Thoracic aorta (tissue), 2 donors: ENCODE measurements at places on chromosomes 3 and 15. TPM values are rescaled to one million over a fixed set of nuclear protein-coding genes. Genes with fewer than 3 reads are reported as not detected.

GRCh38 chr3:178989821-178990220 lies 81.8 kb downstream of the ZMAT3 start:
- DNase-seq = no peak
- H3K27ac ChIP-seq = no peak overlapping the region
- H3K4me3 ChIP-seq = no peak overlapping the region

- no peaks in the 10 kb centered on the region for H3K36me3 ChIP-seq
- no peak overlapping the region for H3K27ac ChIP-seq
- H3K27me3 ChIP-seq = no peaks in the 10 kb centered on the region
- DNase-seq = no peak
Measured at GRCh38 chr15:61088675-61089074, 140.4 kb downstream of the RORA start.

DNA sequence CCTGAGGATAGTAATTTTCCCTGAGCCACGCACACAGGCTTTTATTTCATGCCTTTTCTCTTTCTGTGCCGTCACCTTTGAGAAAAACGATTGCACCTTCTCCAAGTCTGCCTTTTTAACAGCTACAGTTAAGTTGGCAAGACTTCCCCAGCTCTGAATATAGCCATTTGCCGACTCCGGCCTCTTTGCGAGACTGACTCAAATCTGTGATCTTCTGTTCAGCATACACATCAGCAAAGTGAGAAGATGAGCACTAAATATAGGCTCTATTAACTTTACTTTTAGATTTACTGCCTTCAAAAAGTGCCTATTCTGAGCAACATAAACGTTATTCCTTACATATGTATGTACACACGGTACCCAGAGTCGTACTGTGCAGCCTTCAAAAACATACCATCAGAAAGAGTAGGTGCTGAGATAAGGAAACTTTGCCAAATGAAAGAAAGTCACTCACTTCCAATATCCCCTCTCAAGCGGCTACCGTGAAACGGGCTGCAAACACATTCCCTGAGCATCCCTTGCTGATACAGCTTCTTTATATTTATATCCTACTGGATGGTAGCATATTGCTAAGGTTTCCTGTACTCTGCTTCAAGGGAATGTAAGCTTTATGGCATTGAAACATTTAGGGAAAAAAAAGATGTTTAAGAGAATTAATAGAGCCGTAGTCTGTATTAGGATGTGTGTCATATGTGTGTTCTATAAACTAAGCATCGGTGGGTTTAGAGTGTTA lies 283.3 kb upstream of the TPRG1 start:
- peaks cover 37% of the 10 kb centered on the region for H3K4me1 ChIP-seq
- H3K27me3 ChIP-seq = no peaks in the 10 kb centered on the region
- H3K27ac ChIP-seq = peak overlapping the region; percentile 86
- peak overlapping the region; percentile 29 for H3K4me3 ChIP-seq

DNA sequence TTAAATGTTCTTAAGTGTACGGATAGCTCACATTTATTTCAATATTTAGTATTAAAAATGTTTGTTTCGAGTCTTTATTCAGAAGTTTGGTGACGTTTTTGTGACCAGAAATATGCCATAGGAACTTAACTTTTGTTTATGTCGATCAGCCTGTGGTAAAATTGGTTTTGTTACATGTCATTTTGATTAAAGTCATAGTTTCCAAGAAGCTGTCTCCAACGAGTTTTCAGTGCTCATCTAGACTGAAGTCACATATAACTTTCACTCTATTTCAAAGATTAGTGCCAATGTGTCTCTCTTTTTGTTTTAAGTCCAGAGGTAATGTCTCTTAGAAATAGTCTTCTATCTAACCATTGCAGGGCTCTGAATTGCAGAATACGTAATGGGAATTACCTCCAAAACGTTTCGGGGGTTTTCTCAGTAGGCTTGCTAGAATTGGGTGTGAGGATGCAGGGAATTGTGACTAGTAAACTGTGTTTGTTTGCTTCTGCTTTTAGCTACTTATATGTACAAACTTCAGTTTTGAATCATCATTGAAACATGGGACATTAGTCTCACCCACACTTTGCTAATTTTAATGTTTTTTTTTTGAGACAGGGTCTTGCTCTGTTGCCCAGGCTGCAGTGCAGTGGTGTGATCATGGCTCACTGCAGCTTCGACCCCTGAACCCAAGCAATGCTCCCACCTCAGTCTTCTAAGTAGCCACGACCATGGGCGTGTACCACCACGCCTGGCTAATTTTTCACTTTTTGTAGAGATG lies 3.0 kb downstream of the BUB1B start:
- no peak overlapping the region for H3K4me3 ChIP-seq
- H3K36me3 ChIP-seq = no peaks in the 10 kb centered on the region
- no peak overlapping the region for H3K27ac ChIP-seq
- no peak for DNase-seq
- peaks cover 5% of the 10 kb centered on the region for H3K4me1 ChIP-seq
- no peaks in the 10 kb centered on the region for H3K27me3 ChIP-seq

- DNase-seq = no peak
- H3K4me1 ChIP-seq = no peaks in the 10 kb centered on the region
- H3K27ac ChIP-seq = no peak overlapping the region
- peaks cover 34% of the 10 kb centered on the region for H3K36me3 ChIP-seq
- no peak overlapping the region for H3K4me3 ChIP-seq
- no peaks in the 10 kb centered on the region for H3K27me3 ChIP-seq
Measured at GRCh38 chr3:196050597-196050996, 31.3 kb downstream of the TFRC start.

DNA sequence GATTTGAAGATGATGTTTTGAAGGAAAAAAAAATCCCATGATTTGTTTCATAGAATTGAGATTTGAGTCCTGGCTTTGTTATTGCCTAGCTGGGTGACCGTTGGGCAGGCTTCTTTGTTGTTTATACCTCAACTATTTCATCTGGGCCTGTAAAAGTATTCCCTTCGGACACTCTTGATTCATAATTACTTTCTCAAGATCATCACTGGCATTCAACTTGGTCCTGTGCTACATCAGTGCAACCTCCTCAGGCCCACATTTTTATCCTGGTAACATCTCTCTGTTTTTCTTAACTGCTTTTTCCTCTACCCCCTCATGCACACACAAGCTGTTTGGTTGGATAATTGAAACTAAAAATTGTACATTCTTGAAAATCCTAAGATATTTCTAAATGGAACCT lies 67.5 kb upstream of the P3H2 start:
- peaks cover 12% of the 10 kb centered on the region for H3K4me1 ChIP-seq
- no peaks in the 10 kb centered on the region for H3K27me3 ChIP-seq
- no peaks in the 10 kb centered on the region for H3K36me3 ChIP-seq

DNA sequence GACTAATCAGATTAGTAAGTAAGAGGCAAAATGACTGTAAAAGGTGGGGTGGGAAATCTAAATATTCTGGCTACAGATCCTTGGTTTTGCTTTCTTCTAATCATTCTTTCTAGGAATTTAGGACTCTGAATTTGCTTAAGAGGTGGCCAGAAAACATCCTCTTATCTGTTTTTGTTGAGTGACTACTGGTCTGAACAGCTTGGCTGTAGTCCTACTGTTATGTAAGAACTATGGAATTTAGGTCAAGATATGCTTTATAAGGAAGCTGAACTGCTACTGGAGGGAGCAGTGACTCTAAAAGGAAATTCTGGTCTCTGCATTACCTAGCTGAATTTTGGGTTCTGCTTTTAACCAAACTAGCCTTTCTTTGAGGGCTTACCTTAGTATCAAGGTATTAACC lies 33.5 kb upstream of the CSPG5 start:
- H3K27ac ChIP-seq = peak overlapping the region; percentile 20
- H3K36me3 ChIP-seq = peaks cover 7% of the 10 kb centered on the region
- no peaks in the 10 kb centered on the region for H3K27me3 ChIP-seq
- no peak for DNase-seq
- H3K4me3 ChIP-seq = no peak overlapping the region

DNA sequence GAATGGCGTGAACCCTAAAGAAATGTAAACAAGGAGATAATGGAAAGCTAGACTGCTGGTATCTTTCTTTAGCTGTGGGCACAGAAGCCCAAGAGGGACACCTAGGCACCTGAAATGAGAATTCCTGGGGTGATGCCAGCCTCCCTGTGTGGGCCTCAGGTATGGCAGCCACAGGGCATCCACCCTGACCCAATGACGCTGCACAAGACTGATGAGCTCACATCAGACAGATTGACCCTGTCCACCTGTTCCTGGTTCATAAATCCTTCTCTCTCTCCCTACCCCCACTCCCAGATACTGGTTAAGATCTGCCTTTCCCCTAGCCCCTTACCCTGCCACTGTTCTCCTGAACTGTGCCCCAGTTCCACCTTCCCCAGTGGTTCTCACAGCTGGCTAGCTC lies 1.5 kb downstream of the GLB1 start:
- peak overlapping the region; percentile 92 for H3K4me3 ChIP-seq
- peaks cover 18% of the 10 kb centered on the region for H3K36me3 ChIP-seq
- no peaks in the 10 kb centered on the region for H3K27me3 ChIP-seq

GRCh38 chr3:17153209-17153608 lies 268.5 kb downstream of the PLCL2 start:
- no peaks in the 10 kb centered on the region for H3K27me3 ChIP-seq
- H3K27ac ChIP-seq = no peak overlapping the region
- peaks cover 17% of the 10 kb centered on the region for H3K4me1 ChIP-seq
- H3K36me3 ChIP-seq = peaks cover 14% of the 10 kb centered on the region

DNA sequence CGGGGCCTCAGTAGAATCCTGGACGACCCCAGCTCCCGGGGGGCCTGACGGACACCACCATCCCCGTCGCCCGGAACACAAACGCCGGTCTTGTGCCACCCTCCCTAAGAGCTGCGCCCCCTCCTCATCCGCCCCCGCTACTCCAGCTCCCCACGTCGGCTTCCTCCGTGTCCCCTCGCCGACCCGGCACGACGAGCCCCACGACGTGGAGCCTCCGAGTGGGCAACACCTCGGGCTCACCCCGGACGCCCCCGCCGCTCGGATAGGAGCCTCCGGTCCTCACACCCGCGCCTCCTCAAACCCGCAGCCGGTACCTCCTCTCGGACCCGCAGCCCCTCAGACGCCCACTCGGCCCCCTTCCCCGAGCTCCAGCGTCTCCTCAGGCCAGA lies 525 bp downstream of the NPTN start:
- H3K27me3 ChIP-seq = no peaks in the 10 kb centered on the region
- H3K36me3 ChIP-seq = no peaks in the 10 kb centered on the region
- no peak for DNase-seq
- peak overlapping the region; percentile 87 for H3K4me3 ChIP-seq

GRCh38 chr3:82354228-82354627 lies 592.8 kb upstream of the GBE1 start:
- H3K27ac ChIP-seq = no peak overlapping the region
- DNase-seq = no peak
- no peaks in the 10 kb centered on the region for H3K27me3 ChIP-seq

DNA sequence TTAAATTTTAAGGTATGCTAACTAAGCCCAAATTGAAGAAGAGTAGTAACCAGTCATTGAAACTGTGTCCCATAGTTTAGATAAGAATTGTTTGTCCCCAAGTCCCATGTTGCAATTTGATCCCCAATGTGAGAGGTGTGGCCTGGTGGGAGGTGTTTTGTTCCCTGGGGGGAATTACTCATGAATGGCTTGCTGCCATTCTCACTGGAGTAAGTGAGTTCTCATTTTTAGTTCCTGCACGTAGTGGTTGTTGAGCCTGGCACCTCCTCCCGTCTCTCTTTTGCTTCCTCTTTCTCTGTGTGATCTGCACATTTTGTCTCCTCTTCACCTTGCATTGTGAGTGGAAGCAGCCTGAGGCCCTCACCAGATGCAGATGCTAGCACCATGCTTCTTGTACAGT lies 1271.0 kb downstream of the NSUN3 start:
- no peaks in the 10 kb centered on the region for H3K27me3 ChIP-seq
- H3K4me1 ChIP-seq = no peaks in the 10 kb centered on the region
- no peak overlapping the region for H3K27ac ChIP-seq

DNA sequence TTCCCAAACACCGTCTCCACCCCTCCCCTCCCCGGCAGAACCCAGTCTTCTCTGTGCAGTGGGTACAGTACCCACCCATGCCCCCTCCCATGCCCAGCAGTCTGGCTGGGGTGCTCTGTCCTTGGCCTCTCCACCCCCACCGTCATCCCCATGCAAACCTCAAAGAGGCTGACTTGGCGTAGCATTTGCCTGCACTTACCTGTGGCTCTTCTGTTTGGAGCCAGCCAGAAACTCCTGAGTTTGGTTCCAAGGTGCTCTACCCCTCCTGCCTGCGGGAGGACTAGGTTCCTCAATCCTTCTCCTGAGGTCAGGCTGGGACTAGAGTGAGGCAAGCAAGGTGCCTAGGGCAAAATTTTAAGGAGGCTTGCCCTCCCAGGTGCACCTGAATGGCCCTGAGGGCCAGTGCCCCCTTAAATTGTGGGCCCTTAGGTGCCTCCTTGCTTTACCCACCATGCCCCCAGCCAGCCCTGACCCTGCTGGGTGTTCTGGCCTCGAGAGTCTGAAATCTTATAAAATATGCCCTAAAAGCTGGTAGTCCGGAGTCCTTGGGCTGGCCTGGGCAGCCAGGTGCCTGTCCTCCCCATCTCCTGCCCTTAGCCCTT lies 47.1 kb upstream of the C15orf39 start:
- H3K4me1 ChIP-seq = peaks cover 3% of the 10 kb centered on the region
- no peaks in the 10 kb centered on the region for H3K36me3 ChIP-seq
- no peak overlapping the region for H3K4me3 ChIP-seq
- no peaks in the 10 kb centered on the region for H3K27me3 ChIP-seq
- no peak for DNase-seq

DNA sequence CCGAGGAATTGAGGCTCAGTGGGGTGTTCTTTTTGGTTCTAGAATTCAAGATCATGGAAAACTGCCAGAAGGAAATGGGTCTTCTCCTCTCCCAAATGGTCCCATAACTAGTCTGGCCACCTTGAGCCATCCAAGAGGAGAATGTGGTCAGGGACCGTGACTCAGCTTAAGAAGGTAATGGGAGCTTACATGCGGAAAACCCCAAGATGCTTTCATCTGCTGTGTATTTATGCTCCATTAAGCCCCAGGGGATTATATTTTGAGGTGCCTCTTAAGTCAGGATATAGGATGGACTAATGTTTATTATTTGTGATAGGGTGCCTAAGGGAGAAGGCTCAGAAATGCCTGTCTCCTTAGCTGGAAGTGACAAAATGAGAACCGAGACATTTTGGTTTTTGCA lies 39.2 kb upstream of the DLG1 start:
- H3K4me1 ChIP-seq = no peaks in the 10 kb centered on the region
- H3K27ac ChIP-seq = no peak overlapping the region
- DNase-seq = no peak
- H3K36me3 ChIP-seq = no peaks in the 10 kb centered on the region
- no peak overlapping the region for H3K4me3 ChIP-seq

GRCh38 chr15:73074241-73074640 lies 22.0 kb downstream of the NEO1 start:
- no peak for DNase-seq
- H3K36me3 ChIP-seq = no peaks in the 10 kb centered on the region
- no peaks in the 10 kb centered on the region for H3K27me3 ChIP-seq
- H3K4me1 ChIP-seq = peaks cover 25% of the 10 kb centered on the region
- H3K4me3 ChIP-seq = no peak overlapping the region

GRCh38 chr3:5160940-5161858 lies 26.3 kb upstream of the EDEM1 start:
- H3K4me3 ChIP-seq = no peak overlapping the region
- peaks cover 22% of the 10 kb centered on the region for H3K4me1 ChIP-seq
- H3K27ac ChIP-seq = no peak overlapping the region
- no peaks in the 10 kb centered on the region for H3K36me3 ChIP-seq

GRCh38 chr3:45868650-45869049 lies 17.7 kb upstream of the CCR9 start:
- no peak overlapping the region for H3K4me3 ChIP-seq
- H3K27ac ChIP-seq = no peak overlapping the region
- H3K36me3 ChIP-seq = no peaks in the 10 kb centered on the region
- H3K4me1 ChIP-seq = no peaks in the 10 kb centered on the region
- DNase-seq = no peak

The ZCWPW2 gene
- total RNA-seq = 2.7 TPM

The MKRN3 gene
- total RNA-seq = 5.0 TPM

The CADPS gene
- total RNA-seq = 0.14 TPM

The TMEM158 gene
- total RNA-seq = 0.41 TPM

The REC114 gene
- total RNA-seq = not detected

The IRAK2 gene
- total RNA-seq = 5.7 TPM

The KNSTRN gene
- 5.8 TPM for total RNA-seq

The TMEM207 gene
- total RNA-seq = not detected

The PLA2G4E gene
- total RNA-seq = not detected

The ATP13A5 gene
- not detected for total RNA-seq
